Stimulated activated CD8-positive, alpha-beta memory T cell treated with anti-CD3 and anti-CD28 coated beads, Interleukin-15, amount 100 ng/mL, for 4 hours (primary cell): ENCODE measurements at places on chromosomes 7 and 10.

DNA sequence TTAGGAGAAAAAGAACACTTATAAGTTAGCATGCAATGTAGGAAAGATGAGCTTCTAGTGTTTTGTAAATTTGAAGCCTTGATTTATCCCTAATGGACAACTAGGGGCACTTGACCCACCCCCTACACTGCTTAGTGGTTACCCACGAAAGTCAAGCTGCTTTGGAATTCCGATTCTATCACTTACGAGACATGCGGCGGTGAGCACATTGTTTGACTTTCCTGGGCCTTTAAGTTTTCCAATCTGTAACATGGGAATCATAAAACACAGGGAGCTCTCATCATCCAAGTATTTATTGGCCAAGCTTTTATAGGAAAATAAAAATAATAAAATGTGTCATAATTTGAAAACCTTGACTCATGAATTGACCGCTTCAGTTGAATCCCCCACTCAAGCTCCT lies 78.7 kb upstream of the PDK4 start:
- no peak for DNase-seq

DNA sequence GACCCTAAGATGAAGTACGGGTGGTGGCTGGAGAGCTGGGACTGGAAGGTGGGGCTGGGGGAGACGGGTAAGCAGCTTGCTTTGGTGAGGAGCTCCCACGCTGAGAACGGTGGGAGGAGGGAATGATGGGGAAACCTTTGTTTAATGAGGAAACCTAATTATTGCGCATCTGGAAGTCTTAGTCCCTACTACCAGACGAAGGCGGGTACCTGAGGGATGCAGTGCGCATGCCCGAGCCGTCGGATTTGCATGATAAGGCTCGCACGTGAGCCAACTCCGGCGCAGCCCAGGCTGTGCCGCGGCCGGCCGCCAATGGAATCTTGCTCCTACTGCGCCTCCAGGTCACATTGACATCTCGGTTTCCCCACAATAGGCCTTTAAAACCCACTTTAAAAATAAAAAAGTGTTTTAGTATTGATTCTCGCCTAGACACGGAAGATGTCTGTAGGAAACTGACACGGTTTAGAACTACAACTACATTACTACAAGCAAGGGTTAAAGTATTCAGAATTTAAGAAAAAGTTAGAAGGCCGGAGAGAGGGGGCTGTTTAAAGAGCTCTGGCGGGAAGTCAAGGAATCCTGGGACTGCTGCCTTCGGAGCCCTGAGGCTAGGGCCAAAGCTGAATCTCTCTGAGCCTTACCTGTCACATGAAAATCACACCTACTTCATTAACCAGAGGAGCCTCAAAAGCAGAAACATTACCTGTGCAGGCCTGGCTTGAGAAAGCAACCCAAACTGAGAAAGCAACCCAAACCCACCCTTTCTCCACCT lies 12.1 kb upstream of the DLX6 start:
- no peak for DNase-seq

GRCh38 chr7:111671927-111672326 lies 109.6 kb upstream of the IMMP2L start:
- DNase-seq, result no peak

GRCh38 chr10:88848499-88848898 lies 3.1 kb downstream of the ANKRD22 start:
- no peak for DNase-seq

GRCh38 chr7:17374654-17375053 lies 76.2 kb downstream of the AHR start:
- no peak for DNase-seq

DNA sequence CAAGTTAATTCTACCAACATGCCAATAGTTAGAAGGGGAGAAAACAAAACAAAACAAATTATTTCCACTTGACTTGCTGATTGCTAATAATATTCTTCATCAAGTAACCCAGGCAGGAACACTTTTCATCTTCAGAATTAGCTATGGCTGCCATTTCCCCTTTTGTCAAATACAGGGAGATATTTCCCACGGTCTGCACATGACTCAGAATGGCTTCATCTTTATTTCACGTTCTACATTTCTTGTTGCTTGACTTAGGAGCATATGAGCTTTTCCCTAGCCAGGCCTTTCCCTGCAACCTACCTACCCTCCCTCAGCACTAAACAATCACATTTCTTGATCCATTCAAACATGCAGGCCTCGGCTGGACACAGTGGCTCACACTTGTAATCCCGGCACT lies 6.5 kb downstream of the CPVL start:
- DNase-seq, result no peak

- DNase-seq, result no peak
Observed at GRCh38 chr10:131082991-131083481, 228.5 kb downstream of the TCERG1L start.

GRCh38 chr10:71629131-71629530 lies 90.4 kb downstream of the C10orf105 start:
- no peak for DNase-seq

DNA sequence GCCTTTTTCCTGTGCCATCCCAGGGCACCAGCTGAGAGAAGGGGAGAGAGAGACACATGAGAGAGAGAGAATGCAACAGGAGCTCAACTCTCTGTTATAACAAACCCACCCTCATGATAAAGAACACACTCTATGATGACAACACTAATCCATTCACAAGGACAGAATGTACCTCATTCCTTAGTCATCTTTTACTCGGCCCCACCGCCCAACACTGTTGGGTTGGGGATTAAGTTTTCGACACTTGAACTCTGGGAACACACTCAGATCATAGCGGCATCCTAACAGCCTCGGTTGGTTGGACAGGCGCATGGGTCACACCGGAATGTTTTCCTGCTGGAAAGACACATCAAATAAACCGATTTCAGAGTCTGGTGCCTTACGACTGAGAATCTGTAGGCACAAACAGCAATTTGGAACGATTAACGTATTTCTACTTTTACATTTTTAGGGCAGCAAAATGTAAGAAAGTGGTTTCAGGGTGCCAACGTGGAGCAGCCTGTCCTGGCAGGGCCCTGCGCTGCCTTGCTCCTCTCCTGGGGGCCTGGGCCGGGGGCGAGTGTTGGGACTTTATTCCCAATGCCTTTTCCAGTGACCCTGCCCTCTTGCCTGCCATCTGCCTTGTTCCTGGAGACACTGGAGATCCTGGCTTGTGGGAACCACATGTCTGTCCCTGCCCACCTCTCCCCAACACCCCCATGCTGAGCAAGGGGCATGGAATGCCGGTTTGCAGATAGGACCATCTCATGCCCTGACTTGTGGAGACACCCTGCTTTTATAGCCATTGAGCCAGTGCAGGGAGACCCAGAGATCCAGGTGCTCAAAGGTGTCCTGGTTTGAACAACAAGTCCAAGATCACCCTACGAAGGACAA lies 287.0 kb downstream of the TCERG1L start:
- no peak for DNase-seq

DNA sequence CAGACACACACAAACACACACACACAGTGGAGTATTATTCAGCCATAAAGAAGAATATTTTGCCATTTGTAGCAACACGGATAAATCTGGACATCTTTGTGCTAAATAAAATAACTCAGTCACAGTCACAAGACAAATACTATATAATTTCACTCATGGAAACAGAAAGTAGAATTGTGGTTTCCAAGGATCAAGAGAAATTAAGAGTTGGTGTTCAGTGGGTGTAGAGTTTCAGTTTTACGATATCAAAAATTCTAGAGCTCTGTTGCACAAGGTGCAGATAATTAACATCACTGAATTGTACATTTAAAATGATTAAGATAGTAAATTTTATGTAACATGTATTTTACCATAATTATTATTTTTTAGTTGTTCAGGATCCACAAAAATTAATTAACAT lies 1235.0 kb downstream of the XPNPEP1 start:
- no peak for DNase-seq

DNA sequence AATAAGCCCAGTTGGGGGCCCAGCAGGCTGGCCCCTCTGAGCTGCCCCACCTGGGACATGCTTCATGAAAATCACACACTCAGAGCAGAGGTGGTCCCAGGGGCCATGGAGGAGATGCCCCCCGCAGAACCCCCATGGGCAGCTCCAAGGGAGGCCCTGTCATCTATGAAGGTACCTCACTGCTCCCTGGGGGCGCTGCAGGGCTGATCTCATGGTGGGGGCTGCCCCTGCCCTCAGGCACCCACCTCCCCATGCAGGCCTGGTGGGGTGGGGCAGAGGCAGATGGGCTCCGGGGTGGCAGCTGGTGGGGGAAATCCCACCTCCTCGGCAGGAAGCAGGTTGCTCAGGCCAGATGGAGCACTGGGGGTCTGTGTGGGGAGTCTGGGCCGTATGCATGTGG lies 60.5 kb downstream of the YKT6 start:
- no peak for DNase-seq
